Calu3 (cell line): ENCODE measurements at places on chromosomes 3 and 15.

DNA sequence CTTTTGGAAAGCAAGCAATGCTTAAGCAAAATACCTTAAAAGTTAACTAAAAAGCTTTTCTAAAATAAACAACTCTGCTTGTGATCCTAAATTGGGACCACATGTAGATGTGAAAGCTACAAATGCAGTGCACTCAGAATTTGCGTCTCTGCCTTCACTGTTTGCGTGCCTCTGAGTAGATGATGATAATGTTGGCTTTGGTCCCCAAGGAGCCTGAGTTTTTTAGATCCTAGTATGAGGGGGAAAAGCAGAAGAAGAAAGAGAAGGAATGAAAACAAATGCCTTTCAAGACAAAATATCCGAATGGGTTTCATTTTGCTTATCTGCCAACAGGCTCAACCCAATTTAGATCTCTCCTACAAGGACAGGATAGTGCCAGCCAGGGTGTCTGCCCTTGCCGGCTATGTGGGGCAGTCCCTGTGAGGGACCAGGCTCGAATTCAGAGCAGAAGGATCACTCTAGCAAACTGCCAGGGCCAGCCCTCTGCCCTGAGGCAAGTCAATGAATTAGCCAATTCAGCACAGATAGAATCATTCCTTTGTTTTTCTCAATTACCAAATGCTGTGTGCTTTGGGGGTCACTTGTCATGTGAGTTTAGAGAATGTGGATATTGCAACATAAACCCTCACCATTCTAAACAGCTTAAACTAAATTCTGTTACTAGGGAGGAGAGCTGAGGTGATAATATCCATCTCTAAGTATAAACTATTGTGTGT, 28.5 kb downstream of the SCG5 start:
- H3K4me1 ChIP-seq: no peaks in the 10 kb centered on the region
- peak; percentile 13 for DNase-seq
- no peaks in the 10 kb centered on the region for H3K36me3 ChIP-seq
- no peaks in the 10 kb centered on the region for H3K27me3 ChIP-seq

- H3K36me3 ChIP-seq: no peaks in the 10 kb centered on the region
- no peak overlapping the region for H3K4me3 ChIP-seq
- H3K27me3 ChIP-seq: no peaks in the 10 kb centered on the region
- no peak for DNase-seq
- no peak overlapping the region for H3K27ac ChIP-seq
- H3K4me1 ChIP-seq: no peaks in the 10 kb centered on the region
Observed at GRCh38 chr3:24401811-24402185, 92.9 kb downstream of the THRB start.

DNA sequence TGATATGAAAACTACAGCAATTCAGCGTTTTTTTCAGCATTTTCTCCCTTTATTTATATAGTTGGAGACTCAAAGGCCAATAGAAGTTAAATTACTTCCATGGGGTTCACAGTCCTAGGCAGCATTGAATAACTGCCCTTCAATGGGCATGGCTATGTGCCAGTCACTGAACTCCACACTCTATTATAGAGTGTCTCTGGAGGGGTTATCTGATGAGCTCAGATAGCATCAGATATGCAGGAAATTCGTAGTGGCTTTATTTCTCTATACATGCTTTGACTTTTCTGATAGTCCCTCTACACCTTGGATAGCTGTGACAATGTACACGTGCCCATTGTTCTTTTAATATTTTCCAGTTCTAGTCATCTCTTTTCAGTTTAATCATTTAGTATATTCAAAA, 396.9 kb upstream of the CBLB start:
- no peak for DNase-seq
- H3K4me1 ChIP-seq: peaks cover 12% of the 10 kb centered on the region
- no peaks in the 10 kb centered on the region for H3K36me3 ChIP-seq
- H3K4me3 ChIP-seq: no peak overlapping the region
- H3K27me3 ChIP-seq: no peaks in the 10 kb centered on the region

- H3K4me1 ChIP-seq: no peaks in the 10 kb centered on the region
- H3K27me3 ChIP-seq: no peaks in the 10 kb centered on the region
- H3K27ac ChIP-seq: no peak overlapping the region
- H3K36me3 ChIP-seq: no peaks in the 10 kb centered on the region
Observed at GRCh38 chr3:152524198-152525140, 255.7 kb downstream of the MBNL1 start.
